ENCODE measurements at places on chromosomes 7 and 10. TPM values are rescaled to one million over a fixed set of nuclear protein-coding genes. Genes with fewer than 3 reads are reported as not detected.

The PAPOLB gene
- not detected for total RNA-seq

The TMEM140 gene
- 0.86 TPM for total RNA-seq

The SLC29A4 gene
- total RNA-seq: not detected

GRCh38 chr10:76553263-76554032 is 1084.2 kb downstream of the KCNMA1 start:
- H3K4me1 ChIP-seq: no peaks in the 10 kb centered on the region
- no peaks in the 10 kb centered on the region for H3K27me3 ChIP-seq

DNA sequence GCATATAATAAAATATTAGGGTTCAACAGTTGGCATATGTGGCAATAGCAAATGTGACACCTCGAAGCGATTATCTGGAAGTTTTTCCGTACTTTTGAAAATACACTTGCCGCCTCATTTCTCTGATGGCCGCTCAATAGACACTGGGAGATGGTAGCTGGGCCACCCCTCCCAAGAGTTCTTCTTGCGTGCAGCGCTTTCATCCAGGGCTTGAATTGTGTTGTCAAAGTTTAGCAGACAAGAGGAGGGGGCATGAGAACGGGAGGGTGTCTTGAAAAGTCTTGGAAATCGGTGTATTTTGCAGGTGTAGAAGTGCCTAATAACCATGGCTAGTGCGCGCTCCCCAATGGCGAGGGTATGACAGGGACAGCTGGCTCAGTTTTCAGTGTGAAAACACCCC is 8.5 kb downstream of the PTF1A start:
- no peak for DNase-seq
- H3K27ac ChIP-seq: no peak overlapping the region
- H3K4me1 ChIP-seq: no peaks in the 10 kb centered on the region
- no peaks in the 10 kb centered on the region for H3K27me3 ChIP-seq
- H3K36me3 ChIP-seq: no peaks in the 10 kb centered on the region

DNA sequence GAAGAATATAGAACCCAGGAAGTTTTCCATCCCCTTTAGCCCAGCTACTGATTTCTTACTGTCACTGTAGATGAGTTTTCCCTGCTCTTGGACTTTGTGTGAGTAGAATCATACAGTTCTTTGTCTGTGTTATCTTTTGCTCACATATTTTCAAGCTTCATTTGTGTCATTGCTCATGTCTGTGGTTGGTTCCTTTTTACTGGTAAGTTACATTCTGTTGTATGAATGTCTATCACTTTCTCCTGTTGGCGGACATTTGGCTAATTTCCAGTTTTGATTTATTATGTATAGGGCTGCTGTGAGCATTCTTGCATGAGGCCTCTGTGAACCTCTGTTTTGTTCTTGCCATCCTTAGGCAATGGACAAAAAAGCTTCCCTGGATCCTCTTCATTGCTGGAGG is 5.3 kb downstream of the GLRX3 start:
- DNase-seq: peak; percentile 68
- no peaks in the 10 kb centered on the region for H3K27me3 ChIP-seq
- H3K36me3 ChIP-seq: peaks cover 29% of the 10 kb centered on the region
- peaks cover 81% of the 10 kb centered on the region for H3K4me1 ChIP-seq

DNA sequence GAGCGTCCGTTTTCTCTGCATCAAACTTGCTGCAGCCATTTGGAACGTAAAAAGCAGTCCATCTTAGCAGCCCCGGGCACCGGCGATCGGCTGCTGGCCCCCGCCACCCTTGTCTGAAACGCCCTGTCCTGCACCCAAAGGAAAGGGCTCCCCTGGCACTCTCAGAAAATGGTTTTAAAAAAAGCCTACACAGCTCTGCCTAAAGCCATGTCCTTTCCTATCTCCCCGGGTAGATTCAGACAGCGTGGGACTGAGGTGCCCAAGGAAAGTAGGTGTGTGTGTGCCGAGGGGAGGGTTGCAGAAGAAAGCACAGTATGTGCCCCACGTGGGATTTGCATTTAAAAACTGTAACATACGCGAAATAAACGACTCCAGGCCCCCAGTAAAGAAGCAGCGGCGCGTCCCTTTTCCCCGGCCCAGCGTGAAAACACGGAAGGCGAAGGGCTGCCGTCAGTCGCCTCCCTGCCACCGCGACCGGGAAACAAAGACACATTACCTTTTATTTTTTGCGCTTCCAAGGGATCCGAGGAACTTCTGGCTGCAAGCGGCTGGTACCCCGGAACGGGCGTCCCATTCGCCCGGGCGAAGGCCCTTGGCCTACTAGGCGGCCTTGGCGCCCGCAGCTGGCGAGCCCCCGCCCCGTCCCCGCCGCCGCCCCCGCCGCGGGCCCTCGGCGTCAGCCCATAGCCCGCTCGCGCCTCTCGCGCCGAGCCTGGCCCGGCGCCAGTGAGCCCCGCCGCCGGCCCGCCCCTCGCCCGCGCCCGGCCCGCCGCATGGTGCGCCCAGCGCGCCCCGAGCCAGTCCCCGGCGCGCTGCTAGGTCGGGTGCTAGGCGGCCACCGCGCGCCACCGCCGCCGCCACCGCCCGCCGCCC is 304.6 kb downstream of the PRPF18 start:
- H3K27me3 ChIP-seq: no peaks in the 10 kb centered on the region
- H3K36me3 ChIP-seq: no peaks in the 10 kb centered on the region
- H3K4me1 ChIP-seq: no peaks in the 10 kb centered on the region
- no peak overlapping the region for H3K27ac ChIP-seq
- no peak for DNase-seq

DNA sequence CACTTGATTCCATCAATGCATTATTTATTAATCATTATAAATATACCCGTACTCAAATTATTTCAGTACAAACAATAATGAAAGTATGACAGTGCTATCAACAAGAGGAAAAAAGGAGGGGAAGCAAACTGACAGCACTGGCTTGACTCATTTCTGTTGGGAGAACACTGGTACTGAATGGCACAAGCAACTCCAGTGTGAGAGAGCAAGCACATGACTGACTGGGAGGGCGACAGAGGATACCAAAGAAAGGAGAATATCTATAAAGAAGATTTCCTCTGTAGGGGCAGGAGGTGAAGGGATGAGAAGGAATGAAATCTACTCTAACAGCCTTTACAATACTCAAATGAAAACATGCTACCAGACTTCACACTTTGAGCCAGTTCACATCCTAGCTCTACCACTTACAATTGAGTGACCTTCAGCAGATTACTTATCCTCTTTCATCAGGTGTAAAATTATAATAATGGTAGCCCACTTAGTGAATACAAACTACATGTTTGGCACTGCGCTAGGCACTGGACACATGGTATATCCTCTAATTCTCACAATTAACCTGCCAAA is 1.5 kb downstream of the USP54 start:
- H3K36me3 ChIP-seq: no peaks in the 10 kb centered on the region
- H3K27ac ChIP-seq: no peak overlapping the region
- DNase-seq: no peak
- no peak overlapping the region for H3K4me3 ChIP-seq
- H3K4me1 ChIP-seq: peaks cover 17% of the 10 kb centered on the region
- no peaks in the 10 kb centered on the region for H3K27me3 ChIP-seq

- no peak overlapping the region for H3K27ac ChIP-seq
- no peak for DNase-seq
- no peaks in the 10 kb centered on the region for H3K27me3 ChIP-seq
- H3K4me3 ChIP-seq: no peak overlapping the region
- no peaks in the 10 kb centered on the region for H3K36me3 ChIP-seq
Measured at GRCh38 chr10:130741901-130742855, 569.3 kb downstream of the TCERG1L start.
